ENCODE measurements at places on chromosomes 5 and 9. TPM values are rescaled to one million over a fixed set of nuclear protein-coding genes. Genes with fewer than 3 reads are reported as not detected.

DNA sequence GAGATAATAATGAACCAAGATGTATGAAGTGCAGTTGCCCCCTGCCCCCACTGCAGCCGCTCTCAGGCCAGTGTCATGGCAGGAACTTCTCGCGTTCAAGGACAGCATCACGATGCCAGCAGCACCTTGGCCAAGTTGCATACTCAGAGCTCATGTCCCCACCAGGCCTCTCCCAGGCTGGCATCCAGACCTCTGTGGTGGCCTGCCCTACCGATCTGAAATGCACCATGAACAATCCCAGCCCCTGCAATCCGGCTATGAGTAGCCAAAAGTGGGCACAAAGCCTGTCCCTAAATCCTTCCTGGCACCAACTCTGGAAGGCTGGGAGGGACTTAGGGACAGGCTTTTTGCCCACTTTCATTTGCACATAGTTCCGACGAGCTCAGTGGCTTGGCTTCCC, 140.9 kb downstream of the PAX5 start:
- no peak for DNase-seq
- H3K27me3 ChIP-seq: no peaks in the 10 kb centered on the region
- no peak overlapping the region for H3K27ac ChIP-seq

DNA sequence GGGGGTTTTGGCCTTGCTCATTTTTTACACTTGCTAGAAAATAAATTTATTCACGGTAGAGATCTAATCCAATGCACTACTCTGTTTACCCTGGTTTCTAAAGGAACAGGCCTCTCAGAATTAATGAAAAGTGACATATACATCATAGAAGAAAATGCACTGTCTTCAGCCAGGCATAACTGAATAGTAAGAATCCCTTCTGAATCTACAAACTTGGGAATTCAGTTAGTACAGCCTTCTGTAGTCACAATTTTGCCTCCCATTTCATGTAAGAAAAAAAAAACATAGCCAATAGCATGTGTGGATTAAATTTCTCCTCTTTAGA, 197.3 kb downstream of the CAAP1 start:
- no peak overlapping the region for H3K27ac ChIP-seq
- no peak overlapping the region for H3K4me3 ChIP-seq
- no peaks in the 10 kb centered on the region for H3K4me1 ChIP-seq
- H3K36me3 ChIP-seq: no peaks in the 10 kb centered on the region
- H3K27me3 ChIP-seq: no peaks in the 10 kb centered on the region

DNA sequence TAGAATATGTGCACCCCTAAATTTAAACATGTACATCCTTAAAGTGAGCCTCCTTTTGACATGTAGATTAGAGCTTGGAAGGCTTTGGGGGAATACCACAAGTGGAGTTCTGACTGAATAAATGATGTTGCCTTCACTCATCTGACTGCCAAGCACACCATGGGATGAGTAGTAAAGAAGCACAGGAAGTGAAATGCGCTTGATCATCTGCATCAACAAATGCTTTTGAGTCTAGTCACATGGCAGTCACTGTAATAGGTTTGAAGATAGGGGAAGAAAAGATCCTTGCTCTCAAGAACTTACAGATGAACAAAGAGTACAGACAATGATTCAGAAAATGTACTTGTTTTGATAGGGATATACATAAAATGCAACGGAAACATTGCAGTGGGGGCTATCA, 62.0 kb upstream of the STARD4 start:
- peaks cover 6% of the 10 kb centered on the region for H3K4me1 ChIP-seq
- H3K4me3 ChIP-seq: no peak overlapping the region
- no peak overlapping the region for H3K27ac ChIP-seq
- no peaks in the 10 kb centered on the region for H3K27me3 ChIP-seq
- no peaks in the 10 kb centered on the region for H3K36me3 ChIP-seq
- DNase-seq: no peak

- no peaks in the 10 kb centered on the region for H3K27me3 ChIP-seq
- DNase-seq: no peak
- no peak overlapping the region for H3K4me3 ChIP-seq
- H3K4me1 ChIP-seq: no peaks in the 10 kb centered on the region
- no peak overlapping the region for H3K27ac ChIP-seq
Observed at GRCh38 chr5:147576646-147577535, 67.0 kb upstream of the DPYSL3 start.

- no peak overlapping the region for H3K4me3 ChIP-seq
- no peaks in the 10 kb centered on the region for H3K36me3 ChIP-seq
- DNase-seq: no peak
Observed at GRCh38 chr5:153744751-153745150, 254.3 kb downstream of the GRIA1 start.

- no peak for DNase-seq
- H3K27ac ChIP-seq: no peak overlapping the region
- H3K36me3 ChIP-seq: no peaks in the 10 kb centered on the region
Observed at GRCh38 chr5:90547072-90547536, 11.5 kb upstream of the ADGRV1 start.

GRCh38 chr5:170508036-170508435, 4.2 kb downstream of the KCNIP1 start:
- H3K27me3 ChIP-seq: peaks cover 3% of the 10 kb centered on the region
- no peak for DNase-seq
- H3K36me3 ChIP-seq: no peaks in the 10 kb centered on the region
- no peak overlapping the region for H3K4me3 ChIP-seq

- peak overlapping the region; percentile 79 for H3K27ac ChIP-seq
- H3K4me3 ChIP-seq: peak overlapping the region; percentile 45
- peaks cover 12% of the 10 kb centered on the region for H3K4me1 ChIP-seq
- DNase-seq: no peak
- no peaks in the 10 kb centered on the region for H3K27me3 ChIP-seq
Observed at GRCh38 chr9:83537331-83538171, 650 bp downstream of the FRMD3 start.

GRCh38 chr5:172716796-172717313, 54.1 kb downstream of the DUSP1 start:
- peak overlapping the region; percentile 86 for H3K27ac ChIP-seq
- no peak for DNase-seq
- H3K4me3 ChIP-seq: peak overlapping the region; percentile 41
- peaks cover 33% of the 10 kb centered on the region for H3K4me1 ChIP-seq

- no peaks in the 10 kb centered on the region for H3K27me3 ChIP-seq
- no peak for DNase-seq
- no peaks in the 10 kb centered on the region for H3K4me1 ChIP-seq
- H3K36me3 ChIP-seq: no peaks in the 10 kb centered on the region
- H3K4me3 ChIP-seq: no peak overlapping the region
Observed at GRCh38 chr9:13071921-13072320, 207.6 kb downstream of the MPDZ start.

DNA sequence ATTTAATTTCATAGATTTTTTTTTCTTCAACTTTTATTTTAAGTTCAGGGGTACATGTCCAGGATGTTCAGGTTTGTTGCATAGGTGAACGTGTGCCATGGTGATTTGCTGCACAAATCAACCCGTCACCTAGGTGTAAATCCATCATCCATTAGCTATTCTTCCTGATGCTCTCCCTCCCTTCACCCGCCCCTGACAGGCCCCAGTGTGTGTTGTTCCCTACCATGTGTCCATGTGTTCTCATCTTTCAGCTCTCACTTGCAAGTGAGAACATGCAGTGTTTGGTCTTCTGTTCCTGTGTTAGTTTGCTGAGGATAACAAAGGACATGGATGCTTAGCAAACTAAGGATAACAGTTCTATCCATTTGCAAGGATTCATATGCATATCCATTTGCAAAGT, 209.1 kb upstream of the ADCY2 start:
- no peaks in the 10 kb centered on the region for H3K4me1 ChIP-seq
- H3K27me3 ChIP-seq: no peaks in the 10 kb centered on the region
- DNase-seq: no peak
- no peak overlapping the region for H3K27ac ChIP-seq
- H3K4me3 ChIP-seq: no peak overlapping the region
- no peaks in the 10 kb centered on the region for H3K36me3 ChIP-seq

- H3K4me1 ChIP-seq: no peaks in the 10 kb centered on the region
- no peaks in the 10 kb centered on the region for H3K36me3 ChIP-seq
- H3K27ac ChIP-seq: no peak overlapping the region
- no peak for DNase-seq
- H3K27me3 ChIP-seq: no peaks in the 10 kb centered on the region
Observed at GRCh38 chr5:164722702-164723101, 1217.3 kb downstream of the MAT2B start.

- peaks cover 29% of the 10 kb centered on the region for H3K27me3 ChIP-seq
- peak overlapping the region; percentile 68 for H3K4me3 ChIP-seq
- no peaks in the 10 kb centered on the region for H3K4me1 ChIP-seq
- DNase-seq: no peak
- H3K27ac ChIP-seq: peak overlapping the region; percentile 89
Observed at GRCh38 chr9:111037356-111037707, 938 bp downstream of the LPAR1 start.

DNA sequence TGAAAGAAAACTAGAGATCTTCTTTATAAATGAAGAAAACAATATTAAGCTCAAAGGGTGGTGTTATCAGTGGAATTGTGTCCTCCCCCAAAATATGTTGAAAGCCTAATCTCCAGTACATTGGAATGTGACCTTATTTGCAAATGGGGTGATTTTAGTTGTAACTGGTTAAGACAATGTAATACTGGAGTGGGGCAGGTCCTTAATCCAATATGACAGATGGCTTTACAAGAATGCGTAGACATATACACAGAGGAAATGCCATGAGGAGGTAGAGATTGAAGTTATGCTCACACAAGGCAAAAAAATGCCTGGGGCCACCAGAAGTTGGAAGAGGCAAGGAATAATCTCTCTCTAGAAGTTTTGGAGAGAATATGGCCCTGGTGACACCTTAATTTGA, 13.7 kb upstream of the TRIM32 start:
- no peak overlapping the region for H3K4me3 ChIP-seq
- H3K36me3 ChIP-seq: no peaks in the 10 kb centered on the region
- H3K27ac ChIP-seq: no peak overlapping the region
- H3K27me3 ChIP-seq: no peaks in the 10 kb centered on the region
- DNase-seq: no peak

Gene GZMA
- total RNA-seq: 2.3 TPM

Gene ASB6
- 22.5 TPM for total RNA-seq

Gene FRMD3
- 6.9 TPM for total RNA-seq

Gene FIBCD1
- not detected for total RNA-seq

Gene WDR31
- total RNA-seq: 1.9 TPM

Gene ARRDC3
- total RNA-seq: 64.8 TPM

Gene KCNT1
- not detected for total RNA-seq

Gene SKP2
- total RNA-seq: 10.3 TPM

Gene FAM78A
- total RNA-seq: 1.1 TPM

Gene IL4
- total RNA-seq: not detected
